ENCODE measurements at places on chromosomes 2 and 18. TPM values are rescaled to one million over a fixed set of nuclear protein-coding genes. Genes with fewer than 3 reads are reported as not detected.

Gene FKBP1B
- 151 TPM for polyA plus RNA-seq

Gene SAG
- polyA plus RNA-seq: not detected

Gene ATP6V1B1
- polyA plus RNA-seq: 0.17 TPM

Gene LRRC30
- polyA plus RNA-seq: not detected

Gene CPS1
- 7.9 TPM for polyA plus RNA-seq

Gene CABYR
- 14.5 TPM for polyA plus RNA-seq

- H3K27me3 ChIP-seq: peaks cover 2% of the 10 kb centered on the region
- no peak for DNase-seq
- H3K36me3 ChIP-seq: no peaks in the 10 kb centered on the region
- no peak overlapping the region for H3K27ac ChIP-seq
- peaks cover 41% of the 10 kb centered on the region for H3K4me1 ChIP-seq
These were observed 77.1 kb downstream of the BCL11A start for GRCh38 chr2:60476206-60476954.

- H3K4me1 ChIP-seq: no peaks in the 10 kb centered on the region
- H3K27me3 ChIP-seq: no peaks in the 10 kb centered on the region
- H3K36me3 ChIP-seq: no peaks in the 10 kb centered on the region
- no peak for DNase-seq
These were observed 15.8 kb downstream of the CCNYL1 start for GRCh38 chr2:207727261-207727660.

DNA sequence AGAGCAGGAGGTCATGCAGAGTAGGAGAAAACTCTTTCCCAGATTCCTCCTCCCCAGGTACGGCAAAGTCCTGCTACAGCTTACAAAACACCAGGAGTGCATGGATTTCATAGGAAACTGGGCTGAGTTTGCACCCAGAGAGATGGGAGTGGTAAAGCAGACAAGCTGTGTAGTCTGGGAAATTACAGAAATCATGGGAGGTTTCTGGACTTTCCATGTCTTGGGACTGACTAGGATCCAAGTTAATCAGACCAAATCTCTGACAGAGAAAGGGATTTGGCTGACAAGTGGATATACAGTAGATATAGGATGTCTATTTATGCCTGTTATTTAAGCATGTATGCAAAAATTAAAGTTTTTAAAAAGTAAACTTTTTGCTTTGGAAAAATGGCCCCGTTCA, 205.4 kb upstream of the ACVR2A start:
- no peaks in the 10 kb centered on the region for H3K4me1 ChIP-seq
- H3K27ac ChIP-seq: no peak overlapping the region
- H3K36me3 ChIP-seq: no peaks in the 10 kb centered on the region
- no peak overlapping the region for H3K4me3 ChIP-seq
- H3K27me3 ChIP-seq: peaks cover 2% of the 10 kb centered on the region

GRCh38 chr2:203612246-203612645, 77.1 kb upstream of the RAPH1 start:
- no peaks in the 10 kb centered on the region for H3K27me3 ChIP-seq
- H3K4me3 ChIP-seq: no peak overlapping the region
- no peaks in the 10 kb centered on the region for H3K4me1 ChIP-seq
- DNase-seq: no peak

GRCh38 chr18:2654928-2655177, 673 bp upstream of the SMCHD1 start:
- H3K4me1 ChIP-seq: peaks cover 6% of the 10 kb centered on the region
- H3K4me3 ChIP-seq: peak overlapping the region; percentile 66
- H3K36me3 ChIP-seq: no peaks in the 10 kb centered on the region
- peaks cover 21% of the 10 kb centered on the region for H3K27me3 ChIP-seq
- DNase-seq: no peak

GRCh38 chr2:43464590-43464989, 131.2 kb downstream of the THADA start:
- no peaks in the 10 kb centered on the region for H3K36me3 ChIP-seq
- H3K4me1 ChIP-seq: no peaks in the 10 kb centered on the region
- H3K27me3 ChIP-seq: no peaks in the 10 kb centered on the region
- no peak overlapping the region for H3K27ac ChIP-seq

DNA sequence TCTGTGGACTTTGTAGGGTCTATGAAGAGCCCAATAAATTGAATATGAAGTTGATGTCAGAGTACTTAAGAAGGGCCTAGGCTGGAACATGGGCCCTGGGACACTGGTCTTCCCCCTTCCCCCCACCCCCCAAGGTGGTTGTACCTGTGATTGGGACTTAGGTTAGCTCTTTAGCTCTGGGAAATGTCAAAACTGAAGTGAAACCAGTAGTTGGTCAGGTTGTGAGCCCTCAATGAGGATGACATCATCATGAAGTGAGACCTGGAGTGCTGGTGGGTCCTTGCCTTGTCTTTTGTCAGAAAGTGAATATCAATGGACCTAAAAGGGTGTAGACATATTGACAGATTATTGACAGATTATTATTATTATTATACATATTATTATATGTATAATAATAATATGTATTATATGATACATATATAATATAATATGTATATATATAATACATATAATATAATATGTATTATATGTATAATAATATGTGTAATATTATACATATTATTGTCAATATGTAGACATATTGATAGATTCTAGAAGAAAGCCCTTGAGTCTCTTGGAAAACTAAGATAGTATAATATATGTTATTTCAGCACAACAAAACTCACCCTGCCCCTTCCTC, 5.4 kb downstream of the MARS2 start:
- H3K4me1 ChIP-seq: no peaks in the 10 kb centered on the region
- H3K36me3 ChIP-seq: peaks cover 7% of the 10 kb centered on the region
- no peaks in the 10 kb centered on the region for H3K27me3 ChIP-seq
- H3K4me3 ChIP-seq: no peak overlapping the region
- no peak for DNase-seq

GRCh38 chr2:145744541-145745386, 1224.8 kb upstream of the ZEB2 start:
- no peaks in the 10 kb centered on the region for H3K27me3 ChIP-seq
- no peak overlapping the region for H3K27ac ChIP-seq
- DNase-seq: no peak
- no peak overlapping the region for H3K4me3 ChIP-seq

- H3K4me3 ChIP-seq: no peak overlapping the region
- no peaks in the 10 kb centered on the region for H3K36me3 ChIP-seq
- DNase-seq: no peak
- no peaks in the 10 kb centered on the region for H3K27me3 ChIP-seq
- H3K4me1 ChIP-seq: peaks cover 10% of the 10 kb centered on the region
These were observed 11.4 kb upstream of the NEU4 start for GRCh38 chr2:241797441-241798080.

Data from H1 (cell line).